GM23248 (cell line): ENCODE measurements at places on chromosomes 3 and 15.

DNA sequence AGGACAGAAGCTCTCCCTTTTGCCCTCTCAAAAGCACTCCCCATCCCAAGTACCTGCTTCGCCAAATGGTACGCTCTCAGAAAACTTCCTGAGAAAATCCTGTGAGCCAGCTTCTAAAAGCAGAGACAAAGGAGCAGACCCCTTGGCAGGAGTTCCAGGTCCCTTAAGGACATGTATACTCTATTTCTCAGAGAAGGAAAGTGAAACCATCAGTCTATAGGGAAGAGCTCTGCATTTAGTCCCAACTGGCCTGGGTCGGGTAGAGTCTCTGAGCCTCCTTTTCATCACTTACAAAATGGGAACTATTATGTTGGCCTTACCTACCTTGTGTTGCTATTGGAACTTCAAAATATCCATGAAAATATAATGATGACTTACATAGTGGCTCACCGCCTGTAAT is 19.7 kb downstream of the DAPK2 start:
- DNase-seq: no peak

- DNase-seq: peak; percentile 5
Observed at GRCh38 chr3:149274220-149274619, 52.6 kb upstream of the CP start.

GRCh38 chr3:11230832-11231231 is 41.4 kb upstream of the ATG7 start:
- no peak for DNase-seq

DNA sequence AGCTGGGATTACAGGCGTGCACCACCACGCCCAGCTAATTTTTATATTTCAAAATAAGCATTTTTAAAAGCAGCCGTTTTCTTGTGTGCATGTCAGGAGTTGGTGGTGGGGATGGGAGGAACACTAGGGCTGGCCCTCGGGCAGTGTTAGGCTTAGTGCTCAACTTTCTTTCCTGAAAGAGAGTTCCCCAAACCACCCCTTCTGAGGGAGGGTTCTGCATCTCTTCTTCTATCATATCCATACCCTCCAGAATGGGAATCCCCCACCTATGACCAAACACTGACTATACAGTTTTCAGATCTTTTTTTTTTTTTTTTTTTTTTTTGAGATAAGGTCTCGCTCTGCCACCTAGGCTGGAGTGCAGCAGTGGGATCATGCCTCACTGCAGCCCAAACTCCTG is 12.5 kb downstream of the PFKFB4 start:
- DNase-seq: no peak

GRCh38 chr3:33091746-33092145 is 5.2 kb downstream of the GLB1 start:
- DNase-seq: no peak

DNA sequence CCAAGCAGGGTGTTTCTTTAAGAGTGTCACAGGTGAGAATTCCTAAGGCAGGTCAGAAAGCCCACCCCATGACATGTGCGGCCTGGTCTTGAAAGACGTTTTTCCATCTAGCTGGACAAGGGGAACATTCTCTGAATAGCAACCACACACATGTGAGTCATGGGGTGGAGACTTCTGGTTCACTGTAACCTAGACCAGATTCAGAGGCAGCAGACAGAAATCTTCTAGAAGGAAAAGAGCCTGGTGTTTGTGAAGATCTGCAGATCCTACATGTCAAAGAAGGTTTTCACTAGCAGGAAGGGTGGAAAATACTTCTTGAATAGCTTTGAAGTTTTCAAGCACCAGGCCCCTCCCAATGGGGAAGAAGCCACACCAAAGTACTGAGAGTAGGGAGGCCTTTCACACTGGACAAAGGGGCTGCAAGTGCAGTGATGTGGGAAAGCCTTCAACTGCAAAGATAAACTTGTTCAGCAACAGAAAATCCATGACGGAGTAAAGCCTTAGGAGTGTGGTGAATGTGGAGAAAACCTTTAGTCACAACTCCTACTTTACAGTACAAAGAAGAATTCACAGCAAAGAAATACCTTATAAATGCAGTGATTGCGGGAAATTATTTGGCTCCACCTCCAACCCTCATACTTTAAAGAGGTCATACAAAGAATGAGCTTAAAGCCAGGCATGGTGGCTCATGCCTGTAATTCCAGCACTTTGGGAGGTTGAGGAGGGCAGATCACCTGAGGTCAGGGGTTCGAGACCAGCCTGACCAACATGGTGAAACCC is 17.6 kb downstream of the ADAM10 start:
- peak; percentile 91 for DNase-seq

DNA sequence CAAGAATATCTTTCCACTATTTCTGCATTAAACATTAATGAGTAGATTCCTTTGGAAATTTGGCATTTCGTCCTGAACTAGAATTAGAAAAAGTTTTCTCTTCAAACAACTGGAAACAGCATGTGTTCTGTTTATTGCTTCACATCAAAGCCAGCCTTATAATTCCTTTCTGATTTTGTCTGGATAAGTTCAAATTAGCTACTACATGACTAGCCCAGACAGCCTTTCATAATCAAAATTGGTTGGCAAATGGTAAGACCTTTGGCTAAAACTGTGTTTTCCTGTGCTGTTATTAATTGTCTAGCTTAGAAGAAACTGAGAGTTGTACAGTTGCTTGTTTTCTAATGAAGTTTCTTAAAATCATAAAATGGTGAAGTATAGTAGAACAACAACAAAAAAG is 52.7 kb upstream of the P3H2 start:
- DNase-seq: peak; percentile 53

DNA sequence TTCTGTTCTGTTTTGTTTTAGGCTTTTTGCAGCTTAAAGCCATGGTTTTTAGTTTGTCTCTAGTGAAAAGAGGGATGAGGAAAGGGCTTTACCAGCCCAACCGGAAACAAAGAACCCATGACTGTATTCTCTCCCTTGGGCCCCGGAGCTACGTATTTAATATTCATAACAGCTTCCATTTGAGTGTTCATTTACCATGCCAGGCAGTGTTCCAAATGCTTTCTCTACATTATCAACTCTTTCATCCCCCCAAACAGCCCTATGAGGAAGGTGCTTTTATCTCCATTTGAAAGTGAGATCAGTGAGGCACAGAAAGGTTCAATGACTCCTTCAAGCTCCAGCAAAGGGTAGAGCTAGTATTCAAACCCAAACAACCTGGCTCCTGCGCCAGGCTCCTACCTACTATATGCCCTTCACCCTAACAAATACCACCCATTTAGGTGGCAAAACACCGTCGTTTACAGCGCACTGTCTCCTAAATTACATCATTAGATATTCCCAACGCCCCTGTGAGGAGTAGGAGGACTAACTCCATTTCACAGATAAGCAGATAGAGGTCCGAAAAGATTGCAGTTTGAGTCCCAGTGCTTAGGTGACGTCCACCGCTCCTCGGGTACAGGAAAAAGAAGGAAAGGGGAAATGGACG is 27.9 kb downstream of the GTPBP8 start:
- peak; percentile 72 for DNase-seq

GRCh38 chr15:73631915-73632669 is 1.1 kb downstream of the NPTN start:
- peak; percentile 69 for DNase-seq

DNA sequence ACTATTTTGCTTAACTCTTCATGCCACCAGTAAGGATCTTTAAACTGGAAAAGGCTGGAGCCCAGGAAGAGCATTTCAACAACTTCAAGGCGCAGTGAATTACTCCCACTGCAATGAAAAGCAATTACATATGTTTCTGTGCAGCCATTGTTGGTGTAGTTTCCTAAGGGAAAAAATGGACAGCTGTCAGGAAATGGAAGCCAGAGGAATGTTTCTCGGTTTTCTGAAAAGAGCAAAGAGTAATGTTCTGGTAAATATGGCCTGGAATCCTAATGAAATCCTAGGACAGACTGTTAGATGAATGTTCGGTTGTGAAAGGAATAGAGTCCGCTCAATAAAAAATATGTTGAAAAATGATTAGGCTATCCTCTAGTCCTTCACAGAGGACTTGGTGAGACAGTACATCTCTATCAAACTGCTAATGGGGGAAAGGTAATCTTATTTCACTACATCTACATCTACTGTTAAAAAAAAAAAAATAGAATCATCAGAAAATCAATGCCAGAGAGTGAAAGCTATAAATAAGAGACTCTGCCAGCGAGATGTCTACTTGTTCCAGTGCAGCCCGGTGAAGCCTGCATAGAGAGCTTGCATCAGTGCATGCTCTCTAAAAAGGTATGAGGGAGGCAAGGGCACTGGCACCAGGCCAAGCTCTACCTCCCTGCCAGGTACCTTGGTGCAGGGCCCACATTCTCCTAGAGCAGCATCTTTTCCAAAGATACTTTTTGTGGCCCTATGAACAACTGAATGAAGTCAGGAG is 68.2 kb upstream of the TJP1 start:
- no peak for DNase-seq

- no peak for DNase-seq
Observed at GRCh38 chr15:68631601-68632051, 52.8 kb downstream of the CORO2B start.

GRCh38 chr3:64384561-64384960 is 159.3 kb upstream of the PRICKLE2 start:
- peak; percentile 15 for DNase-seq
